NCI-H1930 (cell line): ENCODE measurements at places on chromosomes 11 and 22.

- no peak for DNase-seq
Observed at GRCh38 chr11:131662993-131663392, 292.6 kb downstream of the NTM start.

DNA sequence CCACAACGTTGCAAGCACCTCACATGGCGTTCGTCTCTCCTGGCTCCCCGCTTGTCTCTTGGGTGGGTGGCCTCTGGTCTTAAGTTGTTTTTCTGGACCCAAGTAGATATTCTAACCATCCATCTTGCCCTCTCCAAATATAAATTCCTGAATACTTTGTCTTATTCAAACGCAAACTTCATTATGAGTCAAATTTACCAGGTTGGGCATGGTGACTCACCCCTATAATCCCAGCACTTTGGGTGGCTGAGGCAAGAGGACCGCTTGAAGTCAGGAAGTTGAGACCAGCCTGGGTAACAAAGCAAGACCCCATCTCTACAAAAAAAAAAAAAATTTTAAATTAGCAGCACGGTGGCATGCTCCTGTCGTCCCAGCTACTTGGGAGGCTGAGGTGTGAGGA, 5.1 kb upstream of the IGSF9B start:
- no peak for DNase-seq

DNA sequence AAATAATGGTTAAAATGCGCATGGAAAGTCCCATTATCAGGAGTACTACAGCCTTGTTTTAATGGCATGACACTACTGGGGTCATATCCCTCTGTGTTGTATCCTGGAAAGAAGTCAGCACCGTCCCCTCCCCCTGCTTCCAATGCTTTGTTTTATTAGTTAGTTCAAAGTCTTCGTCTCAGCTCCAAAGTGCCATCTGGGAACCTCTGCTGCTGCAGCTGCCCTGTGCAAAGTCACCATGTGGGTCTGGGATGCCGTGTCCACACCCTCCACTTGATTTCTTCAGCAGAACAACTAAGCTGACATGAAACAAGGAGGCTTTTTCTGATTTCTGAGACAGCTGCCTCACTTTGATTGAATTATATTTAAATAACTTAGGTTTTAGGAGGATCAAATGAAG, 29.5 kb upstream of the NCAM1 start:
- DNase-seq = no peak

GRCh38 chr22:24402460-24403192, 24.8 kb upstream of the ADORA2A start:
- DNase-seq = no peak

DNA sequence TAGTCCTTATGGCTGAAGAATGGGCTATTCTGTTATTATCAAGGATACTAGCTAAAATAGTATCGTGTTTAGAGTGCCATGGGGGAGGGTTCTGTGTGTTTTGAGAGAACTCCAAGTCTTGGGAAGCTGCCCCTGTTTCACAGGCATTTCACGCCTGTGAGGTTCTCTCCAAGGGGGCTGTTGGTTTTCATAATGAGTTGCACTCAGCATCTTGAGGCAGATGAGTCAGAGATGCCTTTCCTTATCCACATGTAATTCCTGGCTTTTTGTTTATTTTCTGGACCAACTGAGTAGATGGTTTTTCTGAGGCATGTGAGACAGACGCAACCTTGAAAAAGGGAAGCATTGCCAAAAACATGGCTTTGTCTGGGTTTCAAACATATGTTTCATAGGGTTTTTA, 203.7 kb downstream of the ARHGAP42 start:
- no peak for DNase-seq

DNA sequence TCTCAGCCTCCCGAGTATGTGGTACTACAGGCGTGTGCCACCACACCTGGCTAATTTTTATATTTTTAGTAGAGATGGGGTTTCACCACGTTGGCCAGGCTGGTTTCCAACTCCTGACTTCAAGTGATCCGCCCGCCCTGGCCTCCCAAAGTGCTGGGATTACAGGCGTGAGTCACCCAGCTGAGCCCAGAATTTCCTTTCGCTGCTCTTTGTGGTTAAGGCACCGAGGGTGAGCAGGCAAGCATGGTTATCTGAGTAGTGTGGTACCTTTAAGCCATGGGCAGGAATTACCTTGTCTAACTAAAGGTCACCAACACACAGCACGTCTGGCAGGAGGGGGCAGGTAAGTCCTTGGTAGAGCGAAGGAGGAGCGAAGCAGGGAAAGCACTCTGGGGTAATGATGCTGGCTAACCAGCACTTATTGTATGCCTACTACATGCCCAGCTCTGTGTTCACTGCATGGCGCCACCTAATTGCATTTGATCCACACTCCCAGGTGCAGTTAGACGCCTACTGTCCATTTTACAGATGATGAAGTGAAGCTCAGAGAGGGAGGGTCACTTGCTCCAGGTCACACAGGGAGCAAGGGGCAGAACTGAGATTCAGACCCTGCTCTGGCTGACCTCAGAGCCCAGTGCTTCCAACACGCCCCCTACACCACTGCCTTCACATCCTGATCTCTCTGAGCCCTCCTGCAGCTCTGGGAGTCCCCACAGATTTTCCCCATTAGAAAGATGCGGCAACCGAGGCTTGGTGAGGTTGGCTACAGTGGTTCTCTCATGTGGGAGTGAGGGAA, 45.7 kb downstream of the TRIOBP start:
- no peak for DNase-seq
